ENCODE measurements at places on chromosomes 4 and X.

GRCh38 chr4:43132010-43132582 is 239.6 kb downstream of the GRXCR1 start:
- no peak for DNase-seq

GRCh38 chr4:84965553-84966381 is 723 bp downstream of the WDFY3 start:
- no peak for DNase-seq

- DNase-seq, result no peak
Observed at GRCh38 chr4:146883070-146883469, 62.6 kb downstream of the TTC29 start.

DNA sequence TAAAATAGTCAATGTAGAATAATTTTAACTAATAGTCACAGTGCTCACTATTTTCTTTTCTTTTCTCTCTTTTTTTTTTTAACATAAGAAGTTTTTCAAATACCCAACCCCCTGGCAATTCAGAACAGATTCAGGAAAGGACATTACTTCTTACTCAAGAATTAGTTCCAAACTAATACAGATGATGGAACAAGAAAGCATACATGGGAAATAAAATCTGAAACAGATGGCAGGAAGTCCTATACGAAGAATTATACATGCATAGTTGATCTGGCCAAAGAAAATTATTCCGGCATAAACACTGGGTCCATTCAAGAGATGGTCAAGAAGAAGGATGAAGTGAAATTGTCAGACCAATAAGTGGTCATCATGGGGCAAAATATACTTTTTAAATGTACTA is 614.4 kb upstream of the INTU start:
- no peak for DNase-seq

DNA sequence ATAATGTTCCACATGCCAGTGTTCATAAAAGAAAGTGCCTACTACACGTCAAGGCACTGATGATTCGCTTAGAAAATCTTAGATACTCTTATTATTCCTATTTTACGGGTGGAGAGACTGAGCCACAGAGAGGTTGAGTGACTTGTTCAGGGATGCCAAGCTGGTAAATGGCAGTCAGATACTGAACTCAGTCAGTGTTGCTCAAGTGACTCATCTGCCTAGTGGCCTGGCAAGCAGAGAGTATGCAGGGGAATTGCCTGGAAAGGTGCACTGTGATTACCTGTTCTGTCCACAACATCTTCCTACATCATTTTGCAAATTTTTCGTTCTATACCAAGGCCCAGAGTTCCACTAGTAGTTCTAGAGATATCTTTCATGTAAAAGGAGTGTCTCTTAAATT is 68.4 kb downstream of the RAPGEF2 start:
- no peak for DNase-seq

- no peak for DNase-seq
Observed at GRCh38 chr4:187276736-187277408, 553.2 kb upstream of the FAT1 start.

GRCh38 chrX:23372220-23372902 is 37.7 kb downstream of the PTCHD1 start:
- no peak for DNase-seq

GRCh38 chrX:51955200-51955599 is 61.8 kb downstream of the MAGED1 start:
- DNase-seq, result no peak

DNA sequence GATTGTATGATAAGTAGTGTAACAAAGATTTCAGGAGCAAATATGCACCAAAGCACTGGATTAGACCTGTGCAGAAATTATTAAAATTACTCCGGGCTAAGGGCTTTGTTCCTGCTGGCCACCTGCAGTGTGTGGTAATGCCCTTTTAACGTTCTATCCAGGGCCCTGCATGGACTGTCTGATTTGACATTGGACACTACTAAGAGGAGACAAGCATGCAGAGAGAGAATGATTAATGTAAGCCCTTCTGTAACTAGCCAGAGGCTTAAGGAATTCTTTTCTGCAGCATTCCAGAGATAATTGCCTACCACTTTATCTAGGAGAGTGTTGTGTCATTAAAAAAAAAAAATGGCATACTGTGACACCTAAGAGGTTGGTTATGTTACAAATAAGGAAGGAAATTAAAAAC is 117.0 kb downstream of the PCDH7 start:
- no peak for DNase-seq

- no peak for DNase-seq
Observed at GRCh38 chrX:9586992-9587392, 122.1 kb downstream of the TBL1X start.

GRCh38 chr4:125115941-125116340 is 198.8 kb upstream of the FAT4 start:
- DNase-seq, result no peak

GRCh38 chr4:69888336-69888735 is 28.4 kb upstream of the SULT1E1 start:
- no peak for DNase-seq

DNA sequence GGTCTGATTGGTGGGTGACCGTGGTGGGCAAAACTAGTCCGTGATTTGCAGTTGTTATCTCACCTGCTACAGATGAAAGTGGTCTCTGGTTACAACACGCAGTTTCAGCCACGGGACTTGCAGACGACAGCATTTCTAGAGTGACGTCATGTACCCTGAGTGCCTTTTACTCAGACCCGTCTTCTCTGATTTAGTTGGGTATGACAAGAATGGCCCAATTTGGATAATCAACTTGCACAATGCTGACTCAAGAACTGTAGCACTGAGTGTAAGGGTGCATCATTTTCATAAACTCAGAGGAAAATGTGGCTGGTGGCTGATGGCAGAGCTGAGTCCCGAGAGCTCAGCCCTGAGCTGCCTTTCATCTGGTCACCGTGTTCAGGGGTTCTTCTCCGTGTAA is 281.4 kb upstream of the FRG1 start:
- DNase-seq, result no peak

GRCh38 chrX:39836802-39837420 is 260.8 kb downstream of the BCOR start:
- no peak for DNase-seq

DNA sequence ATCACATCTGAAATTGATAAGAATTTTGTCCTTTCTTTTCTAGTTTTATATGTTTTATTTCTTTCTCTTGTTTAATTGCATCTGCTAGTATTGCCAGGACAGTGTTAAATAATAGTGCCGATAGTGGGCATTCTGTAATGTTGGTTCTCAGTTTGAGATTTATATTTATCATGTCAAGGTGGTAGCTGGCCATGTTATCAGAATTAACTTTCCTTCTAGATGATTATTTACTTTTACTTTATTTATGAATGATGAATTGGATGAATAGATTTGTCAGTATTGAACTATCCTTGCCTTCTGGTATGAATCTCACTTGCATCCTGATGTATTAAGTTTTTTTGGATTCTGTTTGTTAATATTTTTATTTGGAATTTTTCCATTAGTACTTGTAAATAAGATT is 42.7 kb downstream of the METAP1 start:
- DNase-seq, result no peak

DNA sequence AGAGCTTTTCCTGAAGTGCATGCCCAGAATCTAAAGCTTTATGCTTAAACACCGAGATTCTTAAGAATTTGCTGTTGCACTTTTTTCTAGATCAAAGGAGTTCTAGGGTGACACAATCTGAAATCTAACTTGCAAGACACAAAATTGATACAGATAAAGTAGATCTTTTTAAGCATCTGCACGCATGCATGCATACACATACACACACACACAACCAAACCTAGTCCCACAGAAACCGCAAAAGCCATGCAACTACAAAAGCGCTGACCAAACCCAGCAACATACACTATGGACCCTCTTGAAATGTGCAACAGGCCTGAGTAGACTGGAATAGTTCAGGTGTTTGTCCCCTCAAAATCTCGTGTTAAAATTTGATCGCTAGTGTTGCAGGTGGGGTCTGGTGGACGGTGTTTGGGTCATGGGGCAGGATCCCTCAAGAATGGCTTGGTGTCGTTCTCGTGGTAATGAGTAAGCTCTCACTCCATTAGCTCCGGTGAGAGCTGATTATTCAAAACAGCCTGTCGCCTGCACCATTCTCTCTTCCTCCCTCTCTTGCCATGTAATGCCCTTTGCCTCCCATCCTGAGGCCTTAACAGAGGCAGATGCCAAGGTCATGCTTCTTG is 52.7 kb downstream of the IRF2 start:
- no peak for DNase-seq

GRCh38 chr4:186839122-186840037 is 115.7 kb upstream of the FAT1 start:
- DNase-seq, result no peak

DNA sequence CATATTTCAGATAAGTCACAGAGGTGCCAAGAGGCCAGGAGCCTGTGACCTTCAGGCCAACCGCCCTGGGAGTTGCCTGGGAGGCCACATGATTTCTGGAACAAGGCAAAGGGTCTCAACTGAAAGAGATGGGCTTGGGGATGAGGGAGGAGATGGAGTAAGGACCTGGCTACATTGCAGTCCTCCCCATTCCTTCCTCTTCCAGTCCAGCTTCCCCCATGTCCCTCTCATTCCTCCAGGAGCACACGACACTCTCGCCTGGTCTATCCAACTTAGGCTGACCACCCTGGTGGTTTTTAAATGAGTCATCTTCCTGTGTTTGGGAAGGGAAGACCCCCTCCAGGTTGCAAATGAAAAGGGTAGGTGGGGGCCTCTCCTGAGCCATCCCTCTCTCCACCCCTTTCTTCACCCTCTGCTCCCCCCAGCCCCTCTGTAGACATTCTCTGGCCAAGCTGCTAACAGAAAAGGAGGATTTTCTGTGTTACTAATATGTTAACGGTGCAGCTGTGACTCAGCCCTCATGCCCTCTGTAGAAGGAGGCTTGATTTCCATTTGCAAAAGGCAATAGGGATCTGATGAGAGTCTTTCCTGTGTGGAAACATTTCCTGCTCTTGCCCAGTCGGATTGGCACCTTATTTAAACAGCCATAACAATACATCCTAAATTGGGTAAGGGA is 79.2 kb downstream of the RTL5 start:
- DNase-seq, result no peak

- DNase-seq, result peak; percentile 5
Observed at GRCh38 chr4:119233750-119234149, 21.2 kb downstream of the USP53 start.

GRCh38 chr4:186688150-186688943 is 35.3 kb downstream of the FAT1 start:
- DNase-seq, result no peak

DNA sequence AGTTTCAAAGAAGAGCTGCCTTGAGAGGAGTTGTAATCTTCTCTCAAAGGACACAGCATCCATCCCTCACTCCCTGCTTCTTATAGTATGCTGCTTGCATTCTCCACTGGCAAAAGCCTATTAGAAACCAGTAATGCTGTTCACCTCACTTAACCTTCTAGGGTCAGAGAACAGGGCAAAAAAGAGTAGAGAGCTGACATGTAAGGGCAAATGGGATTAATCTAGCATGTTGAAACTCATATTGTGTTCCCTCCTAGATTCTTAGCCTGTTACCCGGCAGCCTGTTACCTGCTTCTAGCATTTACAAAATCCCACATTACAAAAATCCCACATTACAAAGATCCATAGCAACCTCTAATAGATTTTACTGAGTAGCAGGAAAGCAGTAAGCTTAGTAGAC is 244.7 kb downstream of the SLC7A11 start:
- no peak for DNase-seq

DNA sequence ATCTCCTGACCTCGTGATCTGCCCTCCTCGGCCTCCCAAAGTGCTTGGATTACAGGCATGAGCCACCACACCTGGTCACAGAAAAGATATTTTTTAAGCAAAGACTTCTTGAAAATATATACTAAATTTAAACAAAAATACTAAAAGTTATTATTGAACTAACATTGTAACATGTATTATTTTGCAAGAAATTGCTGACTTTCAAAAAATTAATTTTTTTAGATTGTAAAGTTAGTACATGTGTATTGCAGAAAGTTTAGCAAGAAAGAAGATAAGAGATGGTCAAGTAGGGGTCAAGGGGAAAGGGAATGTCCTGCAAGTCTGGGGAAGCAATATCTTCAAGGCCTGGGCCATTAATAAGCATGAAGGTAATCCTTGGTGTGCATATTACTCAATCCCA is 54.3 kb upstream of the HPGDS start:
- DNase-seq, result no peak

DNA sequence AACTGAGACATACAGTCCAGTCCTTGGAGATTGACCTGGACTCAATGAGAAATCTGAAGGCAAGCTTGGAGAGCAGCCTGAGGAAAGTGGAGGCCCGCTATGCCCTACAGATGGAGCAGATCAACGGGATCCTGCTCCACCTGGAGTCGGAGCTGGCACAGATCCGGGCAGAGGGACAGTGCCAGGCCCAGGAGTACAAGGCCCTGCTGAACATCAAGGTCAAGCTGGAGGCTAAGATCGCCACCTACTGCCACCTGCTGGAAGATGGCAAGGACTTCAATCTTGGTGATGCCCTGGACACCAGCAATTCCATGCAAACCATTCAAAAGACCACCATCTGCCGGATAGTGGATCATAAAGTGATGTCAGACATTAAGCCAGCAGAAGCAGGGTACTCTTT is 20.4 kb upstream of the FRMPD3 start:
- DNase-seq, result no peak

GRCh38 chrX:70755850-70756249 is 152.7 kb downstream of the TEX11 start:
- DNase-seq, result no peak

DNA sequence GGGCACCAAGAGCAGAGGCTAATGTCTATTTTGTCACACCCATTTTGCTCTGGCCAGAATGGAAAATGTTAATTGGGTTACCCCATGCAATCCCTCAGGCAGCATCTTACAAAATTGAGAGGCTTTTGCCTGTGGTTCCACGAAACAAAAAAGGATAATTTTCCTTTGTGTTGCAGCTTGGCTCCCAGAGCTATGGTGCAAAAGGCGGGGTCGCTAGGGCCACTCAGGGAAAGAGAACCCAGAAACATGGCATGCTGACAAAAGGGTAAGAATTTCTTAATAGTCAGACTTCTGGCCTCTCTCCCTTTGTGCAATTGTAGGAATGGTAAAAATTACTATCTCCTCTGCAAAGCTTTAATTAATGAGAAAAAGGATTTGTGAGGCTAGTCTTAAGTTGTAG is 119.6 kb upstream of the BANK1 start:
- DNase-seq, result no peak

DNA sequence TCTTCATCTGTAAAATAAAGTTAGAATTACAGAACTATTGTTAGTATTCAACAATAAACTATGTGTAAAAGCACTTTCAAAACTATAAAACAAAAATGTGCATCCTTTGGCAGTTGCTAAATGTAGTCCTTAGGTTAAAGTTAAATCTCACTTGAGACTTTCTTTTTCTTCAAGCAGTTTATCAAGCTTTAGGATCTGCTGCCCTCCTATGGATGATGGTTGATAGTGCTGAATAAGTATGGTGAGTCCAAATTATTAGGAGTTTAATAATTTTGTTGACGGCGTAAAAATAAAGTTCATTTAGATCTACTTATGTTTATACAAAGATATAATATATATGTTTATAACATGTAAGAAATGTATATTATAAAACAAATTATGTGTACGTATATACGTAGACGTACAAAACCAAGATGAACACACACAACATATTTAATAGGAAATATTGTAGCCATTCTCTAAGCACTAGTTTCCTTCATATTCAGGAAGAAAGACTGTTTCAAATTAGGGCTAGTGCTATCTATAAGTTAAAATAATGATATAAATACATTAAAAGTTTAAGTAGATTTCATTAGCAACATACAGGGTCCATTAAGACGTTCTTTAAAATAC is 22.3 kb downstream of the UGT2A2 start:
- no peak for DNase-seq

Measured in T-helper 1 cell (primary cell).